ENCODE measurements at places on chromosomes 1 and 21.

- no peak for DNase-seq
These were observed 28.2 kb downstream of the TCEANC2 start for GRCh38 chr1:54081306-54082270.

- no peak for DNase-seq
These were observed 52.7 kb upstream of the SLC25A33 start for GRCh38 chr1:9486466-9487140.

GRCh38 chr1:62181532-62181931, 13.1 kb upstream of the L1TD1 start:
- DNase-seq = no peak

DNA sequence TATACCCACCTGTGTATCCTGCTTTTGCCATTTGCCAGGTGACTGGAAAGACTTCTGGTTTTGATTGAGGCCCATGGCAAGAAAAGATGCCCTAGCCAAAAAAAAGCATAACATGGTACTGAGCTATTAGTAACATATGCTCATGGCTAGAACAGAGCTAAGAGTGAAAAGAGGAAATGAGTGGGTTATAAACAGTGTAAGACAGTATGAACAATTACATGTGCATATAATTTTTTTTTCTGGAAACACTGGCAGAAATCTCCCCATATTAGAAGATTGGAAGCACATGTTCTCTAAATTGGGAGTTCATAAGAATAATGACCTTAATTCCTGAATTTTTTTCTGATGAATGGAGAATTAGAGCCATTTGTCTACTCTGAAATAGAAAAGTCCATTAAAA, 41.2 kb upstream of the PDC start:
- DNase-seq = no peak

GRCh38 chr1:4270651-4271337, 370.7 kb upstream of the C1orf174 start:
- DNase-seq = no peak

- no peak for DNase-seq
These were observed 15.2 kb downstream of the ADSS2 start for GRCh38 chr1:244436336-244437085.

- DNase-seq = no peak
These were observed 45.5 kb downstream of the PARP1 start for GRCh38 chr1:226362361-226362760.

DNA sequence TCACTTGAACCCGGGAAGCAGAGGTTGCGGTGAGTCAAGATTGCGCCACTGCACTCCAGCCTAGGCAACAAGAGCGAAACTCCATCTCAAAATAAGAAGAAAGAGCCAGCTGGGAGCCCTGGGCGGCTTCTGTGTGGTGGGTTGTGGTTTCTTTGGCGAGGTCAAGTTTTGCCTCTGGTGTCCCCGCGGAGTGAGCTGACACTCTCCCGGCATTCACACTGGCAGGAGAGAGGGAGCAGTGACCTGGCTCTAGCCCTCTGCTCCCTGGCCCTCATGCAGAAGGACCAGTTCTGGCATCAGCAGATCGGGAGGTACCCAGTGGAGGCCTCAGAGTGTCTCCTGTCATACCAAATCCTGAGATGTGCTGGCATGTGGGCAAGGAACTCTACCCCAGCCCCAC, 81.0 kb upstream of the VAMP3 start:
- DNase-seq = no peak

- no peak for DNase-seq
These were observed 2.3 kb downstream of the TNNT2 start for GRCh38 chr1:201375169-201375568.

- no peak for DNase-seq
These were observed 102.6 kb downstream of the GPATCH2 start for GRCh38 chr1:217528271-217528670.

GRCh38 chr1:165562571-165562970, 18.8 kb downstream of the LRRC52 start:
- DNase-seq = no peak

- DNase-seq = no peak
These were observed 591 bp downstream of the MRPL37 start for GRCh38 chr1:54200519-54200997.

DNA sequence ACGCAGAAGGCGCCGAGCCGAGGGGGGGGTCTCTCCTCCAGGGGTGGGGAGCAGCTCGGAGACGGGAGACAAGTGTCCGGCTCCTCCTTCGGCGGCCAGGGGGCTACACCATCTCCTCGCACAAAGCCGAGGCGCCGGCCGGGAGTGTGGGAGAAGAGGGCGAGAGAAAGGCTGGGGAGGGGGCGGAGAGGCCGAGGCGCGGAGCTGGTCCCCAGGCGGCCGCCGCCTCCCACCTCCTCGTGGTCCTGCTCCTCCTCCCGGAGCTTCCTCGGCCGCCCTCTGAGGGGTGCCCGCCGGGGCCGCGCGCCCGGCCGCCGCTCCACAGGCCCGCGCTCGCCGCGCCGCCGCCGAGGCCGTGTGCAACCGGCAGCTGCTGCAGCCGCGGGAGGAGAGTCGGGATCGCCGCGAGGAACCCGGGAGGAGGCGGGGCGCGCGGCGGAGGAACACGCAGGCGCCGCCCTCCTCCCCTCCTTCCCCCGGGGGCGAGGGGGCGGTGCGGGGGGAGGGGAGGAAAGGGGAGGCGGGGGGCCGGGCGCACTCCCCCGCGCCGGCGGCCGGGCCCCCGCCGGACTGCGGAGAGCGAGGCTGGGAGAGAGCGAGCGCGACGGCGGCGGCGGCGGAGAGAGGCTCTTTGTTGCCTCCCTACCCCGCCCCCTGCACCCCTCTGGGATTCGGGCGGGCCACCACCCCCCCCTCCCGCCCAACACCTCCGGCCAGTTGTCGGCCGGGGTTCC, at the start of gene ENAH:
Gene ENAH, minus strand, starts transcription at position 395 of the 734 bp plus-strand sequence. CDS start 433 bp downstream, outside the sequence.
- DNase-seq = no peak

GRCh38 chr1:173208146-173208545, 1.0 kb upstream of the TNFSF4 start:
- DNase-seq = no peak

- DNase-seq = no peak
These were observed 75.4 kb upstream of the ATF3 start for GRCh38 chr1:212533148-212533517.

DNA sequence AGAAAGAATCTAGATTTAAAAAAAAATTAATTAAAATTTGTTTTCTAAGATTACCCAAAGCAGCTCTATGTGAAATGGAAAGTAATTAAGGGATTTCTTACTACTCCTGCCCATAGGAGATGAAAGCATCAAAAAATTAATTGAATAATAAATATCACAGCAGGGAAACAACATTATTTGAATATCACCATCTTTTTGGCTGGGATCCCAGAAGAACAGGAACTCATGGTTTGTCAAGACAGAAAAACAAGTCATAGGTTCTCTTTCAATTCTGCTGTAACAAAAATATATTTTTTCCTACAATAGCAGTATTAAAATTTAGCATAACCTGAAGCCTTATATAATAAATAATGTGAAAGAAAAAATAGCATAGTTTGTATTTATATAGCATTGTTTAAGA, 1713.4 kb downstream of the NCAM2 start:
- no peak for DNase-seq

DNA sequence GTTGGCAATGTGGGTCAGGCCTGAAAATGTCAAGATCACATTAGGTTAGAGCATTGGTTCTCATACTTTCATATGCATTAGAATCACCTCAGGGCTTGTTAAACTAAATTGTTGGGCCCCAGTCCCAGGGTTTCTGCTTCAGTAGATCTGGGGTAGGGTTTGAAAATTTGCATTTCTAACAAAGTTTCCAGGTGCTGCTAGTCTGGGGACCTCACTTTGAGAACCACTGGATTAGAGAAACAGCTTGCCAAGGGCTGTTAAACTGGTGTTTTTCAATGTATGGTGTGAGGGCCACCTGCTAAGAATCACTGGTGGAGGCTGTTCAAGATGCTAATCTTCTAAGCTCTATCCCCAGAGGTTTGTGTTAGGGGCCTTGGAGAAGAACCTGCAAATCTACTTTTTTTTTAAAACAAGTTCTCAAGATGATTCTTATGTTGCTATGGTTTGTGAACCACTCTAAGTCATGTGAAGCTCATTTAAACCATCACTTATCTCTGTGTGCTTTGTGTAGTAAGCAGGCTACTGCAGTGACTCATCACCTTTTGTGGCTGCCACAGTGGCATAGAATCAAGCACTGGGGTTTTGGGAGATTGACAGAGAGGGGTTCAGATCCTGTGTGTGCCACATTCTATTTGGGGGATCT, 152.2 kb downstream of the S1PR1 start:
- DNase-seq = no peak

- DNase-seq = no peak
These were observed 24.4 kb upstream of the CLDN14 start for GRCh38 chr21:36504067-36505058.

GRCh38 chr1:156162430-156163037, 9.1 kb downstream of the SEMA4A start:
- no peak for DNase-seq

- DNase-seq = no peak
These were observed 9.0 kb upstream of the FAM131C start for GRCh38 chr1:16082283-16083038.

GRCh38 chr1:70553567-70553956, 142.5 kb downstream of the CTH start:
- DNase-seq = no peak

DNA sequence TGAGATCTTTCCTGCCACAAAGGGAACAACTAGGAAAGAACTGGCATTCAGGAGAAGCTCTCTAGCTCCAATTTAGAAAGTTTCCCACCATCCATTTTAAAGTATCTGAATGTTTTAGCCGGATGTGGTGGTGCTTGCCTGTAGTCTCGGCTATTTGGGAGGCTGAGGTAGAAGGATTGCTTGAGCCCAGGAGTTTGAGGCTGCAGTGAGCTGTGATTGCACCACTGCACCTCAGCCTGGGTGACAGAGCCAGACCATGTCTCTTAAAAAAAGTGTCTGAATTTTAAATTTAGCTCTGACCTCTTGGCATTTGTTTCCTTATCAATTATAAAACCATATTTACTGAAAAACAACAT, 67.2 kb downstream of the RPAP2 start:
- DNase-seq = no peak

DNA sequence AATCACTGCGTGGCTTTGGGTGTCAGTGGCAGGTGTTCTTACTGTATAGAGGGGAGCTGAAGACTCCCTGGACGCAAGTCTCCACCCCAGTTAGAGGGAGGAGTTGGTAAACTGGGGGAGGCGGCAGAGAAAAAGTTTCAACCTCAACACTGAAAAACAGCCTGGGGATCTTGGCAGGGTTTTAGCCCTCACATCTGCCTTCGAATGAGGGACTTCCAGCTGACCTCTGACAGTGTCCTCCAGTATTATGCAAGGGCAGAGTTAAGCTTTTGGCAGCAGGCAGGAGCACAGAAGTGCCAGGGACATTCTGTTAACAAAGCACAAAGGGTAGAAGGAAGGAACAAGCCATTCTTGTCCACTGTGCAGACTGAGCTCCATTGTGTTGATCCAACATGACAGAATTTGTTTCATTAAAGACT, 41.2 kb upstream of the RAB4A start:
- no peak for DNase-seq

All from cerebellar nuclear complex (tissue), 1 donor.